ENCODE measurements at places on chromosomes 5 and 9.

GRCh38 chr5:158387499-158387898 is 528.6 kb upstream of the CLINT1 start:
- no peak for DNase-seq

- no peak for DNase-seq
These were observed 101.7 kb upstream of the ZNF366 start for GRCh38 chr5:72608926-72609325.

GRCh38 chr5:169279125-169279524 is 21.8 kb downstream of the SLIT3 start:
- no peak for DNase-seq

GRCh38 chr5:167783145-167783817 is 508.2 kb upstream of the WWC1 start:
- no peak for DNase-seq

DNA sequence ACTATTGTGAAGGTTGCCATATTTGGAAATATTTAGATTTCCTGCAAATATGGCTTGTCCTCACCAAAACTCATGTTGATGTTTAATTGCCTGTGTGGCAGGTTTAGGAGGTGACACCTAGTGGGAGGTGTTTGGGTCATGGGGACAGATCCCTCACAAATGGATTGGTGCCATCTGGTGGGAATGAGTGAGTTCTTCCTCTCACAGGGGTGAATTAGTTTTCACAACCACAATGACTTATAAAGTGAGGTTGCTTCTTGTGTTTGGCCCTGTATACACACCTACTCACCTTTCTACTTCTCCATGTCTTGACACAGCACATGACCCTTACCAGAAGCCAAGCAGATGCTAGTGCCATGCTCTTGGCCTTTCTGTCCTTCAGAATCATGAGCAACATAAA is 41.1 kb downstream of the ISOC1 start:
- DNase-seq: no peak

DNA sequence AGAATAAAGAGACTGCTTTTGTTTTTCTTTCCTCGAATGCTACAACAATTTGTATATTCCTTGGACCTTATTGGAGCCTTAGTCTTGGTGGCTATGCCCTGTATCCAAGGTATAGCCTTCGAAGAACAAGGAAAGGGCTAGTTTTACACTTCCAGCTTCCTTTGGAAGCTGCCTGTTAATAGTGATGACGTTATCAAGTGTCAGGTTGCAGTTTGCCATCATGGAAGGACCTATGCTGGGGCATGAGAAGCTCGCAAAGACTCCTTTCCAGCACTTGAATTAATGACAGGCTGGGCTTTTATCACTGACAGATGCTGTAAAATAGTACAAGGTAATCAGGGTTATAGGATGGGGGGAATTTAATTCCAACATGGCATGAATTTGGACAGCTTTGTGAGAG is 157.9 kb downstream of the KDM4C start:
- DNase-seq: no peak

GRCh38 chr5:104400941-104401340 is 838.4 kb upstream of the NUDT12 start:
- DNase-seq: no peak

- DNase-seq: no peak
These were observed 167.4 kb downstream of the ZDHHC21 start for GRCh38 chr9:14525856-14526255.

GRCh38 chr5:151097061-151097460 is 16.2 kb upstream of the TNIP1 start:
- no peak for DNase-seq

DNA sequence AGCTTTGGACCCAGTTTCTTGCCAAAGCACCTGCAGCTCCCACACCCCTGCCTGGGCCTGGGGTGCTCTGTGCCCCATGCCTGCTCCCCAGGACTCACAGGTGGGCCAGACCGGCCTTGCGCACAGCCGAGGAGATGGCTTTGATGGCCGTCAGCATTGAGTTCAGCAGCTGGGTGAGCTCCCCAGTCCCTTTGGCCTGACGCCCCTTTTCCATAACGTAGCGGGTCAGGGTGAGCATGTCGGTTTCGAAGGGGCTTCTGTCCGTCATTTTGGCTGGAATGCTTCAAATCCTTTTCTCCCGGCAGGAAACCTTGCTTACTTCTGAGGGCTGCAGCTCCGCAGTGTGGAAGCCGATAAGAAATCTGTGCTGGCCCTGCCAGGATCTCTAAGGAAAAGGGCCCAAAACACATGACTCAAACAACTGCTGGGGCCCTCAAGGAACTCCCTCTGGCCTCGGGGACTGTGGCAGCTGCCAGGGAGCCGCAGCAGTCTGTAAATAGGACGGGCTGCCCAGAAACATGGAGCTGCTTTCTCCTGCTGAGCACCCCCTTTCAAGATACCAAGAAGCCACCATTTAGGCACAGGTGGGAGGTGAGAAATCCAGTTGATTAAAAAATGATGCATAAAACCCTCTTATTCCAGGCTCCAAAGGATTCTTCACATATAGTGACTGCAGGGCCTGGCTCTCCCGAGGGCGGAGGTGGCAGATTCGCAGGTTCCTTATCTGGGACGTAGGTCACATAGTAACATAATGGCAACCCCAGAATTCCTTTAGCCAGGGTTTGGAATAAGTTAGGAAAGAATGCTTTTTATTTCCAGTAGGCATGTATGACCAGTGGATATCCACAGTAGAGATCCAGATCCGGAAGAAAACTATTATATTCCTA is at the start of gene FBP2:
Gene FBP2, minus strand, starts transcription at position 366 of the 887 bp plus-strand sequence. Its CDS starts 98 bp downstream, at position 268.
- no peak for DNase-seq

- peak; percentile 43 for DNase-seq
These were observed 22.8 kb upstream of the FOXB2 start for GRCh38 chr9:76996700-76997099.

GRCh38 chr5:32058101-32058500 is 116.0 kb downstream of the GOLPH3 start:
- no peak for DNase-seq

- DNase-seq: no peak
These were observed 47.2 kb upstream of the COX7C start for GRCh38 chr5:86570427-86571083.

DNA sequence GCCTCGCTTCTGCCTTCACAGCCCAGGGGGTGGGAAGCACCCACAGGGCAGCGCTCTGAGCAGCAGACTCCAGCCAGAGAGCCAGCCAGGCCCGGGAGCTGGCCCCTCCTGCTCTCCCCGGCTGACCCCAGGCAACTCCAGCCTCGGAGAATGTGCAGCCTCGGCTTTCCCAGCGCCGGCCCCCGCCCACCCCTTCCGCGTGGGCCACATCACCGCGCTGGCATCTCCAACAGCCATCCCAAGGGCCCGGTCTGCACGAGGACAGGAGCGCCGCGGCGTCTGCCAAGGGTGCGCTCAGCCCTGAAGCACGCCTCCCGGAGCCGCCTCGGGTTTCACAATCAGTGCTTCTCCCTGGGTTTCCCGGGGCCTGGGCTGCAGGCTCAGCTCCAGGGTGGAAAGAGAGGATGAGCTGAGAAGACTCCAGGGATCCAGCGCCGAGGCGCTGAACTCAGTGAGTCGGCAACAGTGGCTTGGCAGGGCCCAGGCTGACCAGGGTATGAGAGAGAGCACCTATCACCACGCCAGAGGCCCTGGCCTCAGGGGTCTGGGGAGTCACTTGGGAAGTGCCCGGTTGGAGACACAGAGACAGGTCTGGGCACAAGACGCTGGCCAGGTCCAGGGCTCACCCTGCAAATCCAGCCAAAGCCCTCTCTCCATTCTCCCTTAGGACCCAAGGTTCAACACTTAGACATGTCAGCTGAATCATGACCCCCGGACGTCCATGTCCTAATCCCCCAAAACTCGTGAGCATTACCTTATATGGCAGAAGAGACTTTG is 79.6 kb downstream of the ADAMTS2 start:
- DNase-seq: no peak

GRCh38 chr5:107359916-107360234 is 310.9 kb downstream of the EFNA5 start:
- DNase-seq: no peak

- DNase-seq: no peak
These were observed 28.4 kb downstream of the SEMA6A start for GRCh38 chr5:116546033-116546742.

DNA sequence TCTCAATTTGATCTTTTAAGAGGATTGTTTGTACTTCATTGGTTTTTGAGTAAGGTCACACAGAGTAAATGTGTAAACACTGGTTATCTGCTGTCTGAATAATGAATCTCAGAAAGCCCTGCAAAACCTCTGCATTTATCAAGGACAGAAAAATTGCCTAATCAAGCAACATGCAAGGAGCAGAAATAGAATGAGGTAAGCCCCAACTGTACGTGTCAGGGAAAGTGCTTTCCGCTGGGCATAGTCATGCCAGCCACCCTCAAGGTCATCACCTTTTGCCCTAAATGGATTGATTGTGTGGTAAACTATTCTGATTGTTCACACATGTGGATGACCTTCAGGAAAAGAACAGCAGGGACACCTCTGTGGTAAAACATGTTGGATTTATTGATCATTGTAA is 376.9 kb upstream of the KCNN2 start:
- DNase-seq: no peak

DNA sequence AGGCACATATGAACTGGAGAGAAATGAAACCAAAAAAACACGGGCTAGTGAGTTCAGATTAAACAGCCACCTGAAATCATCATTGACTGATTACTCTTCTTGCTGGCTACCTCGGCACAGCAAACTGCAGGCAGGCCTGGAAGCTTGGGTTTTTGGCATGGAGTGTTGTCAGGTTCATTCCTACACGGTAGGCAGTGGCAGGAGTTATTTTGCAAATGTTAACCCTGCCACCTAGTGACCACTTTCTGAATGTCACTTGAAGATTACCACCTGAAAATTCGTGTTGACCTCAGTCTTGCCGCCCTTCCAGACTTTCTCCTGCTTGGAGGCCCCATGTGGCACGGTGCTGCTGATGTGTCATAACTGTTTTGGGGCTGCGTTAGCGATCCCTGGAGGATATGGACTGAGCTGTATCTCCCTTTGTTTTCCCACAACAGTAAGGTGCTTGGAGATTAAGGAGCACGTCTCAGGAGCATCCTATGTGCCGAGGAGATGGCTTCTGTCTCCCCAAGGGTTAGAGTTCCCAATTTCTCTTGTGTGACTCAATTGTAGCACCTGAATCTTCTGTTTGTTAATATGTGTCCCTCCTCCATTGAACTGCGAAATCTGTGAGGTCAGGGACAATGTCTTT is 12.7 kb upstream of the CD180 start:
- DNase-seq: peak; percentile 69

DNA sequence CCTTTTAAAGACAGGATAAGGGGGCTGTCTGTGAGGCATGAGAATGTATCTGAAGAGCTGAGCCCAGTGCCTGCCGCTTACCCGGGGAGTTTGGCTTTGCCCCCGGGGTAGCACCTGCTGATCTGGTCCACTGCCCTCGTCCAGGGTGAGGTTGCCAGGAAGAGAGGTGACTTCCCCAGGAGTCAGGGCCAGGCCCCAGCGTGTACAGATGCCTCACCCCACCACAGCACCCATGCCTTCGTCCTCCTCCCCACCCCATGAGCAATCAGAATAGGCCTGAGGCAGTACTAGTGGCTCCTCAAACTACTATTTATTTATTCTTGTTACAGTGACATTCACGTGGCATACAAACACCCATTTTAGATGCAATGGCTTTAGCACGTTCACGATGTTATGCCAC is 15.7 kb upstream of the AIF1L start:
- DNase-seq: no peak

DNA sequence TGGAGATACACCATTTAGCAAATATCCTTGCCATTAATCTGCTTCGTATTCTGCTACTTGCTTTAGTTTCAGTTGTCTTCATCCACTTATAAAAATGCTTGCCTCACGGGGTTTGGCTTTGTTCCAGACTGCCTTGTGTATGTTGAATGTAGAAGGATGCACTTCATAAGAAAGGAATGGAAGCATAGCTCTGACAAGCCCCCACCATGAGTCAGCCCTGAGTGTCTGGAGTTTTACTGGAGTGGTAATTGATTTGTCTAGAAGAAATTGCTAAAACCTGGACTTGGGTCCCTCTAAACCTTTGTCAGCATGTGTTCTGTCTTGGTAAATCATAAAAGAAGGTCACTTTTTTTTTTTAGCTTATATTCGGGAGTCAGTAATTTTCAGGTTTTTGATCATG is 4.6 kb downstream of the TEX48 start:
- no peak for DNase-seq

GRCh38 chr9:77851882-77852595 is 179.6 kb downstream of the GNAQ start:
- DNase-seq: no peak

GRCh38 chr5:10036136-10036815 is 213.4 kb downstream of the ATPSCKMT start:
- no peak for DNase-seq

GRCh38 chr5:106171132-106171531 is 1499.6 kb downstream of the EFNA5 start:
- DNase-seq: no peak

GRCh38 chr5:72369301-72369700 is 49.1 kb downstream of the PTCD2 start:
- DNase-seq: no peak

- no peak for DNase-seq
These were observed 72.5 kb upstream of the GPR151 start for GRCh38 chr5:146588331-146589027.

- DNase-seq: no peak
These were observed 47.8 kb upstream of the IRX4 start for GRCh38 chr5:1930501-1930879.

DNA sequence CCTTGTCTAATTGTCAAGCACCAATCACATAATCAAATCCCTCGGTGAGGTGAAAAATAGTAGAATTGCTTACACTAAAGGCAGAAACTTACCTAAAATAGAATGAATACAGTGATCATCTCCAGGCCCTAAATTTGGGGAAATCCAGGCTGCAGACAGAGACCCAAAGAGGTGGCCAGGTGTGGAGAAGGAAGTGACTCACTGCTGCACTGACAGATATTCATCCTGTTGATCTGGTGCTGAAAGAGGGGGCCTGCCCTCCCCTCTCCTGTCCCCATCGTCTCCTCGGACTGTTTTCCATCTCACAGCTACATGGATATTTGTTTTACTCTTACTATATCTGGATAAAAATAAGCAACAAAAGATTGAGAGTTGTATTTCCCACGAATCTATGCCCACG is 15.9 kb downstream of the OR2Y1 start:
- no peak for DNase-seq

- no peak for DNase-seq
These were observed 516 bp downstream of the MRPL41 start for GRCh38 chr9:137552022-137552768.
